ENCODE measurements at places on chromosomes 7 and 10. TPM values are rescaled to one million over a fixed set of nuclear protein-coding genes. Genes with fewer than 3 reads are reported as not detected.

DNA sequence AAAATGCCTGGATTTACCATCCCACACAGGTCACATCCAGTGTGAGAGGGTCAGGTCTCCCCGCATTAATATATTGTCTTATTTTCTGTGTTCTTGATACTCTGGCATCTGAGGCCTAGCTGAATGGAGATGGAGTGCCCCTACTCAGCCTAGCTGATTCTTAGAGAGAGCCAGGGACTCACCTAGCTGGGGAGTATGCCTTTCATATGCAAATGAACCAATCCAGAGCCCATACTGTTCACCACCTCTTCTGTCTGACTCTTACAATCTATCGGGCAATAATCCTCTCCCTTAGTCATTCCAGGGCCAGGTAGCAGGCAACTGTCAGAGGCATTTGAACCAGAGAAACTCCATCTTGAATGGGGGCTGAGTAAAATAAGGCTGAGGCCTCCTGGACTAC, 46.3 kb downstream of the LBX1 start:
- DNase-seq = no peak

DNA sequence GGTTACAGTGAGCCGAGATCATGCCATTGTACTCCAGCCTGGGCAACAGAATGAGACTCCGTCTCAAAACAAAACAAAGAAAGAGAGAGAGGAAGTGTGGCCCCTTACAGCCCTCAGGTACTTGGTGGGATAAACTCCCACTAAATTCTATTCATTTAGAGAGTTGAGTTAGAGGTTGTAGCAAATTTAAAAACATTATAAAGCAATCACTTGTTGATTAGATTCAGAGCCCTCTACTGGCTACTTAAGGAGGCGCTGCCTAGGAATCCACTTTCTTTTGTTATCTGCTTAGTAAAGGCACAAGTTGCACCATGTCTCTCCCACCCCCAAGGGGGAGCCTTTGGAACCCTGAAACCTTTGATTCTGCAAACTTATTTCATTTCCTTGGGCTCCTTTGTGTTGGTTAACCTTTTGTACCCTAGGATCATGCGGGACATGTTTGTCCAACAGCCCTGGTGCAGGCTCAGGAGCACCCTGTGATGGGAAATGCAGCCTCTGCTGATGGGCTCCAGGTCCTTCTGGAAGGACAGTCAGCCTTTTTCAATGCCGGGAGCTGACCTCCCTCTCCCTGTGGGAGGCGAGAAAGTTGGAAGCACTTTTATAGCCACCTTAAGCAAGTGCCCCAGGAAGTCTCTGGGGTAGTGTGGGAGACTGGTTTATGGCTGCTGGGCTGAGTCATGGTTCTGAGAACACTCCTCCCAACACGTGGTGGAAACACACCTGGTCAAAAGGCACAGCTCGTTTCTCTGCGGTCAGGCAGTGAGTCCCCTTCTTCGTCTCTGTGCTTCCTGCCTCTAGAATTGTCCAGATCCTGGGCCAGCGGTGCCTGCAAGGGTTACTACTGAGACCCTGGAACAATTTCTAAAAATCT, 2.3 kb downstream of the HKDC1 start:
- DNase-seq = peak; percentile 75

- DNase-seq = no peak
Measured at GRCh38 chr10:45660876-45661411, 11.6 kb downstream of the ZFAND4 start.

The WASHC2C gene
- 42.9 TPM for total RNA-seq

- DNase-seq = no peak
Measured at GRCh38 chr7:12378389-12378788, 25.3 kb downstream of the VWDE start.

The CLDN3 gene
- 129 TPM for total RNA-seq

DNA sequence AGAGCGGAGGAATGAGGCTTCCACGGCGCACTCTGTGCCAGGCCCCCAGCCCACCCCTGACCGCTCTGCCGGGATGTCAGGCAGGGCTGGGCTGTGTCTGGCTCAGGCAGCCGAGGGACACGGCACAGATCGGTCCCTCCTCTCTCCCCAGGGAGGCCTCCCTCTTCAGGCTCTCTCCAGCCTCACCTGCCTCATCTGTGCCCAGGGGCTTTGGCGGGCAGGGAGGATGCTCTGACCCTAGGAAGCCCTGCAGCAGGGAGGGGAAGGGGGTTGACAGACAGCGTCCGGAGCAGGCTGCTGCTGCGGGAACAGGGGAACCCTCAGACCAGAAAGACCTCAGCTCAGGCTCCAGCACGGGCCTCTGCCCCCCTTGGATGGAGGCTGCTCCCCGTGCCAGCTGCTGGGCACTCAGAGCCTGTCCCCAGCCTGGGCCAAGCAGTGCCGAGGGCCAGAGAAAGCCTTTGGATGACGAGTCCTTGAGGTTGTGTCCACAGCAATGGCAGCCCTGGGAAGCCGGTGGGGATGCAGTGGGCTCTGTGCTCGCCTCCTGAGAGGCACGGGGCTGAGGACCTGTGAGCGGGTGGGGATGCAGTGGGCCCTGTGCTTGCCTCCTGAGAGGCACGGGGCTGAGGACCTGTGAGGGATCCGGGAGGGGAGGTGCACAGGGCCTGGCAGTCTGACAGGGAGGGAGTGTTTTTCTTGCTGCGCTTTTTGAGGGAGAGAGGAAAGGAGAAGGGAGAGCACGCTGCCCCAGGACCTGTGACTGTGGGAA, 66.9 kb downstream of the FOXL3 start:
- no peak for DNase-seq

GRCh38 chr10:60848126-60848525, 69.8 kb downstream of the CDK1 start:
- DNase-seq = peak; percentile 24

GRCh38 chr7:55065511-55066229, 46.9 kb downstream of the EGFR start:
- no peak for DNase-seq

DNA sequence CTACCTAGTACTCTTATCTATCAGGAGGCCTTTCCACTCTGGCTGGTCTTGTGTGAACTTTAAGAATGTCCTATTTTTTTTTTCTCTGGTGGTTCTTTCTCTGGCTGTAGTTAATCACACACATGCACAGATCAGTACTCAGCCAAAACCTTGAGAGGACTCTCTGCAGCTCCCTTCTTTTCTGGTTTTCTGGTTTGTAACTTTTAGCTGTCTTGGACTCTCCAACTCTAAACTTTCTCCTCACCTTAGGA, 54.9 kb upstream of the HELLS start:
- DNase-seq = no peak

DNA sequence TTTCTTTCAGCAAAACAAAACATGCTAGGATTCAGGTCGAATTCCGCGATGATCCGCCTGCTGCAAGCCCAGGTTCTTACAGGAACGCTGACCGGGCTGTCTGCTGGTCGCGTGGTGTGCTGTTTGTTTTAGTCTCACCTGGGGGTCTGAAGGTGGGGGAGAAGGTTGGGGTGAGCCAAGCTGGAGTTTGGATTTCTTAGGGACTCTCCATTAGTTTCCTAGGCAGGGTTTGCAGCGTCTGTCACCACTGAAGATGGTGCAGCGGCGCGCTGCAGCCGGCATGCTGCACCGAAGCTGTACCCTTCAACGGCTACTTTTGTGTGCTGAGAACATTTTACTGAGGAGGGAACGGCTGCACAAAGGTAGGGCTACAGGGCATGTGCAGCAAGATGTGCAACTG, 48.7 kb downstream of the GCC1 start:
- DNase-seq = no peak

The GUSB gene
- 73.2 TPM for total RNA-seq

- no peak for DNase-seq
Measured at GRCh38 chr7:156022483-156023459, 210.5 kb upstream of the SHH start.

GRCh38 chr10:110600487-110601101, 33.1 kb downstream of the SMC3 start:
- no peak for DNase-seq

GRCh38 chr10:18668026-18668425, 8.8 kb downstream of the ARL5B start:
- DNase-seq = no peak

The TEX47 gene
- not detected for total RNA-seq

The CHST15 gene
- total RNA-seq = 23.5 TPM

The SLC26A4 gene
- total RNA-seq = 0.52 TPM

The PHYHIPL gene
- total RNA-seq = 0.20 TPM

DNA sequence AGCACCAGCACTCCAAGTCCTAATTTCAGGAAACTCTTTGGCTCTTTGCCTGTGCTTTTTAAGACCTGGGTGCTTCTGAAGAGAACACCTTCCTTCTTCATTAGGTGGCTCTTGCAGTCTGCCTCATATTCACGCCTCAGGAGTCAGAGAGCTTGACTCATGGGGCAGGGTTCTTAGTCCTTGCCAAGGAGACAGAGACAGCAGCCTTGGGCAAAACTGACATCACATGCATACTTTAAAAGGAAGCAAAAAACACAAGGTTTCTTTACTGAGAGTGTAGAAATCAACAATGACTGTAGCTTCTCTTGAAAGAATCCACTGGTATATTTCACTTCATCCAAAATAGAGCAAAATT, 780.6 kb downstream of the INHBA start:
- no peak for DNase-seq

GRCh38 chr10:28940158-28940888, 263.0 kb downstream of the BAMBI start:
- DNase-seq = no peak

DNA sequence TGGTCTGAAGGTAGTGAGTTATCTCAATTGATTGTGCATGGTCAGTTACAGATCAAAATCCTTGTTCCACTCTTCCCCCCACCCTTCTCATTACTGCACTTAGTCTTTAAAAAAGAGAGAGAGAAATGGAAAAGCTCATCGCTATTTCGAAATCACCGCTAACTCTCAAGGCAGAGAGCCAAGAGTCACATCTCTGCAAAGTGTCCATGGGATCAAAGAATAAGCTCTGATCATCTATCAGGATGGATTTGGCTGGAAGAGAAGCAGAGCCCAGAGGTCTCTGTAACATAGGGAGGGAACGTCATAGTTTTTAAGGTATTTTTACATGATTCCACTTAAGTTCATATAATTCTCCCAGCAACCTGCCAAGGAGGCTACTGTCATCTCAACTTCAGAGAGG, 30.0 kb upstream of the MYH16 start:
- no peak for DNase-seq

- DNase-seq = no peak
Measured at GRCh38 chr7:78489476-78490240, 691.1 kb downstream of the PHTF2 start.

The SEMA4G gene
- total RNA-seq = 55.1 TPM

DNA sequence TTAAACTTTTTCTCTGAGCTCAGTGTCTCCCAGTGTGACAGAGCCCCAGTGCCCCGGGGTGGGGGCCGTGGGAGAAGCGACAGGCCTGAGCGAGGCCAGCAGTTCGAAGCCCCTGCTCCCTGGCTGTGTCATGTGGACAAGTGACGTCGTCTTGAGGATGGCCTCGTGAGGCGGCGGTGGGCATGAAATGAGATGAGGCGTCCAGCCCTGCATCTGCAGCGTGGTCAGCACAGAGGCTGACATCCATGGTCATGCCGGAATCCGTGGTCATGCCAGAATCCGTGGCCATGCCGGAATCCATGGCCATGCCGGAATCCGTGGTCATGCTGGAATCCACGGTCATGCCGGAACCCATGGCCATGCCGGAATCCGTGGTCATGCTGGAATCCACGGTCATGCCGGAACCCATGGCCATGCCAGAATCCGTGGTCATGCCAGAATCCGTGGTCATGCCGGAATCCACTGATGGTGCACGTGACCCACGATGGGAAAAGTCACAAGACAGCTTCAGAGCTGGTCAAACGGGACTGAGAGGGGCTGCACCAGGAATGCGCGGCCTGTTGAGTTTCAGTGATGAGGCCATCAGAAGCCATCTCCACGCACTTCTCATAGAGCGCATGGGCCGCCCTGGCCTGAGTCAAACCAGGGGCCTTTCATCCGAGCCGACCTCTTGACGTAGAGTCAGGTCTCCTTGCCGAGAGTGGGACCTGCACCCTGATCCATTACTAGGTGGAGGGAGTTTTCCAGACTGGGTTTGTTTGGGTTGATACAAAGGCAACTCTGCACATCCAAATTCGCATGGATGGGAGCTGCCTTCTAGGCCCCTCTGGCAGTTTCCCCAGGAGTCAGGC, 342.5 kb downstream of the PTPRN2 start:
- no peak for DNase-seq

GRCh38 chr10:19658131-19658530, 158.1 kb upstream of the PLXDC2 start:
- DNase-seq = no peak

The AGBL3 gene
- 4.1 TPM for total RNA-seq

GRCh38 chr7:28688651-28689050, 269.5 kb downstream of the TRIL start:
- no peak for DNase-seq

DNA sequence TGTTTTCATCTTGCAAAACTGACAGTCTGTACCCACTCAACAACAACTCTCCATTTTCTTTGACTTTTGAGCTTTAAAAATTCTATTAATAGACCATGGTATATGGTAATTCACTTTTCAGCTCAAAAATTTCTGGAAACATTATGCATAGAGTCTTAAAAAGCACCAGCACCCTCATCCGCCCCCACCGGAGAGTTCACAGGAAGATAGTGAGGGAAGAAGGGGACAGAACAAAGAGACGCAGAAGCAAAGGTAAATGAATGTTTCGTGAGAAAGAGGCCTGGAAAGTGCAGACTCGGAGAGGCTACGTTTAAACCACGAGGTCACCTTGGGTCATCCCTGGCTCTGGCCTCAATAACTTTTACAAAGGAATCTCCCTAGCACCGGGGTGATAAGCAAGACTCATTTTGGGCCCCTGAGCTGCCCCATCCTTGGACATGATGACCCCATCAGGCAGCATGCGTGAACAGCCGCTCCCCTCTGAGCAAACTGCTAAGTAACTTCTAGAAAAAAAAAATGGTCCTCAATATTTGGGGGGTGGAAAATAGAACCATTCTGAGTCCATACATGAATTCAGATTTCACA, 96.3 kb downstream of the CPXM2 start:
- DNase-seq = no peak

The BICC1 gene
- total RNA-seq = 5.1 TPM

The KIAA1549 gene
- total RNA-seq = 5.7 TPM

GRCh38 chr7:6323967-6324701, 51.7 kb upstream of the CYTH3 start:
- no peak for DNase-seq

DNA sequence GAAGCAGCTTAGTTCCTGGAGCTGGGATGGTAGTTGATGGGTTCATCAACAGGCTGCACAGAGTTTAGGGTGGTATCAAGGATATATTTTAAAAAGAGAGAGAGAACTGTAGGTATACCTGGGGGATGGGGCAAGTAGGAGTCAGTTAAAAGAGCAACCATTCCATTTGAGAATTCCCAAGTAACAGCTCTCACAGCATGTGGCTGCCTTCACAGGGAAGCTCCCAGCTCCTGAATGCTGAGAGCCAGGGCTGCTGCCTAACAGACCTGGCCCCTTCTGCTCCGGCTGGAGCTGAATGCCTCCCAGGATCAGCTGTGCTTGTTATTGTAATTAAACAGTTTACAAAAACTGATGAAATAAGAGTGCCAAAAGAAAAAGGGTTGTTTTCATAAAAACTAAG, 58.8 kb upstream of the GPR26 start:
- no peak for DNase-seq

- no peak for DNase-seq
Measured at GRCh38 chr10:125003146-125003900, 61.4 kb downstream of the ZRANB1 start.

- DNase-seq = no peak
Measured at GRCh38 chr10:57759777-57760176, 507.9 kb downstream of the IPMK start.

The OR13A1 gene
- not detected for total RNA-seq

- peak; percentile 48 for DNase-seq
Measured at GRCh38 chr10:122164815-122165483, 106.1 kb upstream of the BTBD16 start.

The TUBGCP2 gene
- 56.9 TPM for total RNA-seq
